HFFc6 (cell line): ENCODE measurements at places on chromosomes 3 and 15.

DNA sequence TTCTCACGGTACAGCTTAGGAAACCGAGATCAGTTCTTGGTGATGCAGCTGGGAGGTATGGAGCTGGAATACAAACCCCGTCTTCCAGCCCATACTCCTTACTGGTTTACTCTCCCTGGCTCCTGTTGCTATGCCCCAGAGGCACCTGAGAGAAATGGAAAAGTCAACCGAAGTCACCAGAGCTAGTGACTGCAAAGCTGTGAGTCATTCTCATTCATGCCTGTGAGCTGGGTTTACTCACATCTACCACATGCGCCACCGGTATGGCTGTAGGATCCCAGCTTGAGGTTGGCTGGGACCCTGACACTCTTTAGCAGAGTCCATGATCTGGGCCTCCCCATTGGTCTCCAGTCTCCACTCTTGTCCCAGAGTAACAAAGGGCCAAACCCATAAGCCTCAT, 111.5 kb upstream of the ETV5 start:
- DNase-seq, result no peak
- no peak overlapping the region for H3K27ac ChIP-seq
- H3K4me3 ChIP-seq, result no peak overlapping the region
- 0 out of 2 replicates have a peak, but pooled peaks cover 4% of the 10 kb centered on the region for H3K4me1 ChIP-seq
- peaks cover 40% of the 10 kb centered on the region for H3K27me3 ChIP-seq

- no peak for DNase-seq
- H3K4me1 ChIP-seq, result peaks cover 5% of the 10 kb centered on the region; the same call in 1 of the 2 replicates
- no peak overlapping the region for H3K4me3 ChIP-seq
- H3K36me3 ChIP-seq, result no peaks in the 10 kb centered on the region
These were observed 93.2 kb upstream of the NEDD4 start for GRCh38 chr15:56086566-56086965.

DNA sequence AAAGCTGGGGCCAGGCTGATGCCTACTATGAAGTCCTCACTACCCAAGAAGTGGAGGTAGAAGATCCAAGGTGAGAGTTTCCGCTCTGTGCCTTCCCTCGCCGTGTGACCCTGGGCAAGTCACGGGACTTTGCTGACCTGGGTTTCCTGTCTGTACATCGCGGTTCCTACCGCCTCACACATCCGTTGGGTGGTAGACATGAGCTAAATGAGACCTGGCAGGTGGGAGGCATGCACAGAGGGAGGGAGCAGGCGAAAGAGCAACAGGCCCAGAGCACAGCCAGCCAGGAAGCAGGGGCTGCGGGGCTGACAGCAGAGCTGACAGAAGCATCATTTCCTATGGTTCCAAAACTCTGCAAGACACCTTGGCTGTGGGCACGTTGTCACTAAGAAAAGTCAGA, 157.3 kb upstream of the BHLHE40 start:
- DNase-seq, result no peak
- H3K27ac ChIP-seq, result no peak overlapping the region
- no peaks in the 10 kb centered on the region; the same call in 1 of the 2 replicates for H3K27me3 ChIP-seq
- H3K36me3 ChIP-seq, result peaks cover 22% of the 10 kb centered on the region
- peaks cover 23% of the 10 kb centered on the region for H3K4me1 ChIP-seq

DNA sequence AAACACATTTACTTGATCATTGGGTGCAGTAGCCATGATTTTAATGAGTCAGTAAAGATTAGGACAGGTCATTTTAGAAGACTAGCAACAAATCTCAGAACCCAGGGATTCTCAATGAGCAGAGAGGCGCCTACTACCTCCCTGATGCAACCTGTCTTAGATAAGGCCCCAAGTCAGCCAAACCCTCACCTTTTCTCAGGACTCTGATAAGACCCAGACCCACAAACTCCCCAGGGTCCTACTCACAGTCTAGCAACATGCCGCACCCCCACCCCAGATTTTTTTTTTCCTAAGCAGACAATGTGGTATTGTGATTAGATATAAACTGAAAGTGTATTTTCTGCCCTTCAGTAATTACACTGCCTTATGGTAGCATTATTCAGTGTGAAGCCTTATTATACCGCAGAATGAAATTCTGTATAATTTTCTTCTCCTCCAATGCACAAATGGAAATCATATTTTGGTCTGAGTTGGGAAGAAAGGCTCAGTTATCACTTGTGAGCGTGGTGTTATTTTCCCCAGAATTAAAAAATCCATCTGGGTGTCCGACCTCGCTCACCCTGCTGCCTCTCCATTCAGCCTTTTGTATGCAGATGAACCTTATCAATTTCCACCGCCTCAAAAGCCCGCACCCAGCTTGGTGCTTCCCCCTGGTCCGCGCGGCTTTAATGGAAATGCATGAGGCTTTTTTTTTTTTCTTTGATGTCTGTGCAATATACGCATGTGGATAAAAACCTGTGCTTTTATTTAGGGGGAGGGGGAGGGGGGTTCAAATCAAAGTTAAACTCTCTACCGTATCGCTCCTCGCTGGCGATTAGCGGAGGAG, 122.0 kb upstream of the SOX14 start:
- H3K27me3 ChIP-seq, result no peaks in the 10 kb centered on the region
- H3K27ac ChIP-seq, result no peak overlapping the region
- DNase-seq, result no peak
- H3K36me3 ChIP-seq, result peaks cover 4% of the 10 kb centered on the region; the same call in 1 of the 2 replicates
- H3K4me3 ChIP-seq, result no peak overlapping the region
- no peaks in the 10 kb centered on the region for H3K4me1 ChIP-seq

GRCh38 chr3:43388915-43389314, 102.6 kb downstream of the SNRK start:
- H3K4me3 ChIP-seq, result no peak overlapping the region
- no peak overlapping the region; the same call in 1 of the 2 replicates for H3K27ac ChIP-seq
- no peak for DNase-seq
- H3K27me3 ChIP-seq, result no peaks in the 10 kb centered on the region; the same call in 1 of the 2 replicates

GRCh38 chr3:172290457-172290856, 157.8 kb downstream of the GHSR start:
- H3K27me3 ChIP-seq, result peaks cover 7% of the 10 kb centered on the region
- no peak overlapping the region for H3K4me3 ChIP-seq
- peaks cover 65% of the 10 kb centered on the region for H3K36me3 ChIP-seq
- H3K27ac ChIP-seq, result no peak overlapping the region
- DNase-seq, result no peak

DNA sequence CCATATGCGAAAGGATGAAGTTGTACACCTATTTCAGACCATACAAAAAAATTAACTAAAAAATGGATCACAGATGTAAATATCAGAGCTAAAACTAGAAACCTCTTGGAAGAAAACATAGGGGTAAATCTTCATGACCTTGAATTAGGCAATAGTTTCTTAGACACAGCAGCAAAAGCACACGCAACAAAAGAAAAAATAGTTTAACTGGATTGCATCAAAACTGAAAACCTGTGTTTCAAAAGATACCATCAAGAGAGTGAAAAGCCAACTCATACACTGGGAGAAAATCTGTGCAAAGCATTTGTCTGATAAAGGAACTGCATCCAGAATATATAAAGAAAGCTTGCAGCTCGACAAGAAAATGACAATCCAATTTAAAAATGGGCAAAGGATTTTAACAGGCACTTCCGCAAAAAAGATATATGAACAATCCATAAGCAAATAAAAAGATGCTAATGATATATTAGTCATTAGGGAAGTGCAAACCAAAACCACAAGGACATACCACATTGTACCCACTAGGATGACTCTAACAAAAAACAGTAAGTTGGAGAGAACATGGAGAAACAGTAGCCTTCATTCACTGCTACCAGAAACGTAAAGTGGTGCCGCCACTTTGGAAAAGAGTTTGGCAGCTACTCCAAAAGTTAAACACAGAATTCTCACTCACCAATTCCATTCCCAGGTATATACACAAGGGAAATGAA, 263.1 kb downstream of the ADAMTS17 start:
- no peaks in the 10 kb centered on the region for H3K36me3 ChIP-seq
- H3K27me3 ChIP-seq, result no peaks in the 10 kb centered on the region
- H3K4me1 ChIP-seq, result no peaks in the 10 kb centered on the region
- no peak overlapping the region for H3K4me3 ChIP-seq
- DNase-seq, result no peak

GRCh38 chr15:93088200-93088980, 621 bp downstream of the RGMA start:
- H3K27me3 ChIP-seq, result peaks cover 36% of the 10 kb centered on the region
- H3K4me3 ChIP-seq, result peak overlapping the region; percentile 75
- peaks cover 6% of the 10 kb centered on the region for H3K4me1 ChIP-seq
- DNase-seq, result no peak
- H3K36me3 ChIP-seq, result no peaks in the 10 kb centered on the region
- H3K27ac ChIP-seq, result no peak overlapping the region

DNA sequence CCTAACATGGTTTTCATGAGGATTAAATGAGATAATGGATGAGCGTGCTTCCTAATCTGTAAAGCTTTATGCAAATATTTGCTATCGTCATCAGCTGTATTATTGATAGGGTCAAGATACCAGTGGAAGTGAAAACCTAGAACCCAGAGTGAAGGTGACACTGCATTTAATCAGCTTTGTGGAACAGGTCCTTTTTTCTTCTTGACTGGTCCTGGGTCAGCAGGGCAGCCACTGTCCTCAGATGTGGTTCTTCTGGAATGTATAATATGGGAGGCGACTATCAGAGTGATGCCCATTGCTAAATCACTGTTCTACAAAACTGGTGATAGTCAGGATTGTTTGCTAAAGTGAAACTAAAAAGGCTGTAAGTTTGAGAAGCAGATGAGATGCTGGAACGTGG, 41.4 kb downstream of the SORD start:
- DNase-seq, result no peak
- no peak overlapping the region for H3K27ac ChIP-seq
- peaks cover 12% of the 10 kb centered on the region for H3K36me3 ChIP-seq
- H3K4me1 ChIP-seq, result peaks cover 14% of the 10 kb centered on the region

GRCh38 chr15:64841344-64842095, at the start of gene PLEKHO2:
Gene PLEKHO2 (plus strand): TSS chr15:64841915. CDS start chr15:64842017, 102 bp downstream.
- H3K4me1 ChIP-seq, result peaks cover 43% of the 10 kb centered on the region
- peak within 1 kb of the TSS; percentile 91 for H3K27ac ChIP-seq
- DNase-seq, result peak; percentile 92
- H3K27me3 ChIP-seq, result no peaks in the 10 kb centered on the region; the same call in 1 of the 2 replicates
- H3K36me3 ChIP-seq, result peaks cover 6% of the 10 kb centered on the region; the same call in 1 of the 2 replicates

DNA sequence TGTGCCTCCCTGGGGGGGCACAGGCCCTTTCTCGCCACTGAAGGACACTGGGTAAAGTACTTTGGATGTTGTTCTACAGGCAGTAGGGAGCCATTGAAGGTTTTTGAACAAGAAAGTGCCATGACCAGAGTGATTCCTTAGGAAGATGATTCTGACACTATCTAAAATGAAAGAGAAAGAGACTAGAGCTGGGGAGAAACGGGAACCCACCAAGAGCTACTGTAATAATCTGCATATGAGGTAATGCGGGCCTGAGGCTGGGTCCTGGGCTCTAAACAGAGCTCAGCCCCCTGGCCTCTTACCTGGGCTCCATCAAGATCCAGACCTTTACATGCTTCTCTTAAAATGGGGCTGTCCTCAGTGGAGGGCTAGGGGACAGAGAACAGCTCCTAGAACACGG, 24.9 kb downstream of the GRK7 start:
- H3K27ac ChIP-seq, result no peak overlapping the region
- no peaks in the 10 kb centered on the region for H3K4me1 ChIP-seq
- DNase-seq, result no peak
- no peak overlapping the region for H3K4me3 ChIP-seq

GRCh38 chr3:31728403-31728802, 195.7 kb downstream of the STT3B start:
- no peak overlapping the region for H3K4me3 ChIP-seq
- H3K4me1 ChIP-seq, result no peaks in the 10 kb centered on the region
- no peaks in the 10 kb centered on the region for H3K36me3 ChIP-seq
- H3K27me3 ChIP-seq, result no peaks in the 10 kb centered on the region; the same call in 1 of the 2 replicates

GRCh38 chr3:32685543-32686185, 676 bp downstream of the CNOT10 start:
- H3K4me3 ChIP-seq, result peak overlapping the region; percentile 96
- no peaks in the 10 kb centered on the region; the same call in 1 of the 2 replicates for H3K27me3 ChIP-seq
- DNase-seq, result peak; percentile 12

- no peak for DNase-seq
- no peak overlapping the region for H3K27ac ChIP-seq
- H3K27me3 ChIP-seq, result no peaks in the 10 kb centered on the region
- H3K4me3 ChIP-seq, result no peak overlapping the region
- no peaks in the 10 kb centered on the region for H3K4me1 ChIP-seq
These were observed 98.0 kb downstream of the OXSM start for GRCh38 chr3:25887907-25888306.

DNA sequence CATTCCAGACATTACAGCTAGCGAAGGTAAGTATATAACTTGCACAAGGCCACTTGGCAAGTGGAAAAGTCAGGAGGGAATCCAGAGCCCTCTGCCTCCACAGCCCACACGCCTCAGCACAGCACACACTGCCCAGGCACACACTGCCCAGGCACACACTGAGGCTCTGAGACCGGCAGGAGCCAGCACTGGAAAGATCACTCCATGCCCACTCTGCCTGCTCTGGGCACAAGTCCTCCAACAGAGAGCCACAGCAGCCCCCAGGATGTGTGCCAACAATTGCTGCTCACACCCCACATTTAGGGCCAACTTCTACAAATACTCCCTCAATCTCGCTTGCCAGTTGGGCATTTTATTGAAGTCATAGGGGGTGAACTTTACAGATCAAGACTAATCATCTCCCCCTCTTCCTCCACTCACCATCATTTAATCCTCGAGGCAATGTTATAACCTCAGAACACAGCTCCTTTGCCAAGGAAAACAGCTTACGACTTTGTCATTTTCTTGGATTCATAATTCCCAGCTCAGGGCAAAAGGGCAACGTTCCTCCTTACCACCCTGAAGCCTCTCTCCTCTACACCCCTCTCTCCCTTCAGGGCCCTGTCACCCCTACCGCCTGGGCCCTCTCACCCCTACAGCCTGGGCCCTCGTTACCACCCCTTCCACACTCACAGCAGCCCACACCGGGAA, 53.0 kb upstream of the TPM1 start:
- no peak overlapping the region for H3K27ac ChIP-seq
- H3K4me3 ChIP-seq, result no peak overlapping the region
- no peak for DNase-seq
- no peaks in the 10 kb centered on the region; the same call in 1 of the 2 replicates for H3K36me3 ChIP-seq

GRCh38 chr3:7447197-7447769, 586.4 kb downstream of the GRM7 start:
- H3K4me1 ChIP-seq, result no peaks in the 10 kb centered on the region
- H3K27me3 ChIP-seq, result peaks cover 1% of the 10 kb centered on the region; the same call in 1 of the 2 replicates
- no peaks in the 10 kb centered on the region for H3K36me3 ChIP-seq
- no peak for DNase-seq
- H3K4me3 ChIP-seq, result no peak overlapping the region

DNA sequence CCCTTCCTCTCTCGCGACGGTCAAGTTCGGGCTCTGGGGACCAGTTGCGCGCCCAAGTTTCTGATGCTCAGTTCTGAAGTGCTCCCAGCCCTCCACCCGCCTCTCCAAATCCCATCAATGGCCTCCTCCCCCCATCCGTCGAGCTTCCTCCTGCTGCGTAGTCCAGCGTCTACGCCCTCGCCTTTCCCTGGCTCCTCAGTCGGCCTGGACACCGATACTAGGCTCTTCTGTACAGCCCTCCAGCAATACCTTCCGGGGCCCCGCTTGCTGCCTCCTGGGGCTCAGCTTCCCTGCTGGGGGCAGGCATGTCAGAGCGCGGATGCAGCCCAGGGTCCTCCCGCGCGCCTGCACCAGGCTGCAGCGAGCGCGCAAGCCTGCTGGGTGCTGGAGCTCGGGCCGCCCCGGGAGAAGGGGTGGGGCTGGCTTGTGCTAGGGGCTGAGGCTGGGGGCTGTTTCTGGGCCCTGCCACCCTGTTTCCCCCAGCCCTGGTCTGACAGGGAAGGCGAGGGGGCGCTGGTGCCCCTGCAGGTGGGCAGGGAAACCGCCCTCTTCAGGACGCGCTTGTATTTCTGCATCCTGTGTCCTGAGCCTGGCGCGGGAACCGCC, 353.3 kb upstream of the SUCLG2 start:
- H3K27ac ChIP-seq, result no peak overlapping the region
- H3K4me1 ChIP-seq, result no peaks in the 10 kb centered on the region
- peak overlapping the region; percentile 43; the same call in 1 of the 2 replicates for H3K4me3 ChIP-seq
- H3K27me3 ChIP-seq, result no peaks in the 10 kb centered on the region; the same call in 1 of the 2 replicates
